Esophagus mucosa (tissue), 1 donor: ENCODE measurements at places on chromosomes 1 and 21.
A peak's percentile ranks its signal among the peaks of the same experiment; 100 is the strongest.

GRCh38 chr1:4488018-4488417, 166.4 kb upstream of the AJAP1 start:
- ATAC-seq = no peak

- no peak for ATAC-seq
These were observed 64.3 kb downstream of the NIBAN1 start for GRCh38 chr1:184910005-184910404.

DNA sequence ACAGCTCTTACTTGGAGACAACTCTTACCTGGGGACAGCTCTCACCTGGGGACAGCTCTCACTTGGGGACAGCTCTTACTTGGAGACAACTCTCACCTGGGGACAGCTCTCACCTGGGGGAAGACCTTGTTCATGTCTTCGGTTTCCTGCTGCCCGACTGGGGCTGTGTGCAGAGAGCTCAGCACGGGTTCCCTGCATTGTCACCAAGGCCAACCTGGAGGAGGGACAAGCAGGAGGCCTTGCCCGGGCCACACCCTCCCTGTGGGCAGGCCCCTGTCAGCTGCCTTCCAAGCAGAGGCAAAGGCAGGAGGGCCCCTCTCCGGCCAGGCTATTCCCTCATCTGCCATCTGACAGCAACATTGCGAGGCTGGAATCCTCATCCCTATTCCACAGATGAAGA, at the start of gene LDLRAD1:
TSS of gene LDLRAD1 (minus strand) at position 208 of the 400 bp plus-strand sequence. CDS start at position 134, 74 bp downstream.
- ATAC-seq = peak; percentile 44

GRCh38 chr1:19339214-19339861, 27.2 kb downstream of the SLC66A1 start:
- no peak for ATAC-seq

DNA sequence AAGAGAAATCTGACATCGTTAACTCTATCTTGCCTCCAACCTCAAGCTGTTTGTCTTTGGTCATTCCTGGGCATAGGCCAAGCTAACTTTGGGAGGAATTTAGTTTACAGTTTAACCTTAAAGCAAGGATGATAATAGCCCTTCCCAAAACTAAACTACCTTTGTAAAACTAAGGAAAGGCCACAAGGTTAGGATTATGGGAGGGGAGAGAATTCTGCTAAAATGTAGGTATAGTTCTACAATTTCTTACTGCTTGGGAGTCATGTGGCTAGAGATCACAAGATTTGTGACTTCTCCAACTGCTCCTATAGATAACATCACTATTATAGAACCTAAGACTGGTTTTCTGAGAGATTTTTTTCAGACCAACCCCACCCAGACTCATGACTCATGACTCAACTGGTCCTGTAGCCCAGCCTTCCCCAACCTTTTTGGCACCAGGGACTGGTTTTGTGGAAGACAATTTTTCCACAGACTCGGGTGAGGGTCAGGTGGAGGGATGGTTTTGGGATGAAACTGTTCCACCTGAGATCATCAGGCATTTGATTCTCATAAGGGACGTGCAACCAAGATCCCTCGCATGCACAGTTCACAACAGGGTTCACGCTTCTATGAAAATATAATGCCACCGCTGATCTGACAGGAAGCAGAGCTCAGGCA, 70.7 kb upstream of the MUTYH start:
- ATAC-seq = peak; percentile 89

DNA sequence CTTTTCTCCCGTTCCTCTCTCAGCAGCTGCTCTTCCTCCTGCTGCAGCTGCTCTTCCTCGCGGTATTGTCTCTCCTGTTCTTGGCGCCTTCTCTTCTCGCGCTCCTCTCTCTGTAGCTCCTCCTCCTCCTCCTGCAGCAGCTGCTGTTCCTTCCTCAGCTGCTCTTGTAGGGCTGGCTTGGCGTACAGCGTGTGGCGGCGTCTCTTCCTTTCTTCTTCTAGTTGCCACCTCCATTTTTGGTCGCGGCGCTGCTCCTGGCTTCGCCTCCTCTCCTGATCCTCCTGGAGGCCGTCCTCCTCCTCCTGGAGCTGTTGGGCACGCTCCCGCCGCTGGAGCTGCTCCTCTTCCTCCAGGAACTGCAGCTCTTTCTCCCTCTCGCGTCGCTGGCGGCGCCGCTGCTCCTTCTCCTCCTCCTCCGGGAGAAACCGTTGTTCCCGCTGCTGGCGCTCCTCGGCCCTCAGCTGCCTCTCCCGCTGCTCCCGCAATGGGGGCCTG, 4.8 kb downstream of the TCHH start:
- peak; percentile 39 for ATAC-seq

DNA sequence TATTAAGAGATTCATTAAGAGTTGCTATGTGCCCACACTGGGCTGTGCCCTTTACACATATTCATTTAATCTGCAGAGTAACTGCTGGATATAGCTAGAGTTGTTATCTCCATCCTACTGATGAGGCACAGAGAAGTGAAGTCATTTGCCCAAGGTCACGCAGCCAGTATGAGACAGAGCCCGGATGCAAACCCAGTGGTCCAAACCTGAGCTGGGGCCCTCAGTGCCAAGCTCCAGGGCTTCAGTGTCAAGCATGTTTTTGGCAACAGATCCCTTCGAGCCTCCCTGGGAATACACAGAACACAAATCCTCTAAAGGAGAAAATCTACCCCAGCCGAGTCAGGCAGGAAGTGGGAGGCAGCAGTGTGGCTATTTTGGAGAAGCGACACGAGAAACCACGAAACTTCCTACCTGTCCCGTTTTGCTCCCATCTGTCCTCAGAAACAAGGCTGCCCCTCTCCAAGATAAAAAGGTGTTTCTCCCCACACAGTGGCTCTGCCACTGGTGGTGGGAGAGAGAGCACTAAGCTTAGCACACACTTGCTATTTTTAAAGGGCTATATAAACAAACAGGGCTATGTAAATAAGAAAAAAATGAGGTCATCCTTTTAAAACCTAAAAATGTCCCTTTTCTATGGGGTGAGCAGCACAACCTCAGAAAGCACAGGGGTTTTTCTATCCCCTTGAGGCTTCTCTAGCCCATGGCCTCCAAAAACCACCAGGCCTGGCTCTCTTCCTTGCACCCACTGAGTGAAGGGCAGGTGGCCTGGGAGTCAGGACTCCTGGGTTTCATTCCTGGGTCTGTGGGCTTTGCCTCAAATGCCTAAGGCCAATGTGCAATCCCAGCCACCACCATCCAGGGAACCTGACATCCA, 138.6 kb upstream of the EDN2 start:
- no peak for ATAC-seq

DNA sequence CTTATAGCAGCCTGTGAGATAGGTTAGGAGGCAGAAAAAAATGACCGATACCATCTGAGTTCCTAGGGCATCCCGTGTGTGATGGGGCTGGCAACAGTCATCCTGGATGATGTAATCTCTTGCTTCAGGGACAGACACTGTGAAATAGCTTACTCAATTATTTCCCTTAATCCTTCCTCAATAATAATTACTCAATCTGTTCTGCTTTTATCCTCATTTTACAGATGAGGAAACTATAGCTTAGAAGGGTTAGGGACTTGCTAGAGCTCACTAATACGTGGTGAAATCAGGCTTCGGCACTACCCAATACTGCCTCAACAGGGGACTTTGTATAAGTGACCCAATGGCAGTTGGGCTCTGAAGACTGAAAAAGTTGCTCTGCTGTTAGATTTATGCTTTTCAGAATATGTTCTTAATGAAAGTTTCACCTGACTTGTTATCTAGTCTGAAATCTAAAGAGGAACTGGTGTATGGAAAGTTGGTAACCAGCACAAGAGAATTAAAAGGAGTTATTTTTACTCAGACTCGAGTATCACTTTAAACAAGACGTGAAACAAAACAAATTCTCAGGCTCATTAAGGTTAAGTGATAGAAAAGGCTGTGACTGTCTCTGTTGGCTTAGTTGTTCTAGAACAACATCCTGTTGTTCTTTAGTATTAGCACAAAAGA, 14.4 kb downstream of the CD55 start:
- ATAC-seq = peak; percentile 79

GRCh38 chr1:203899869-203900714, 38.7 kb downstream of the SNRPE start:
- ATAC-seq = no peak

- no peak for ATAC-seq
These were observed 247.0 kb downstream of the PTBP2 start for GRCh38 chr1:96968541-96968940.

DNA sequence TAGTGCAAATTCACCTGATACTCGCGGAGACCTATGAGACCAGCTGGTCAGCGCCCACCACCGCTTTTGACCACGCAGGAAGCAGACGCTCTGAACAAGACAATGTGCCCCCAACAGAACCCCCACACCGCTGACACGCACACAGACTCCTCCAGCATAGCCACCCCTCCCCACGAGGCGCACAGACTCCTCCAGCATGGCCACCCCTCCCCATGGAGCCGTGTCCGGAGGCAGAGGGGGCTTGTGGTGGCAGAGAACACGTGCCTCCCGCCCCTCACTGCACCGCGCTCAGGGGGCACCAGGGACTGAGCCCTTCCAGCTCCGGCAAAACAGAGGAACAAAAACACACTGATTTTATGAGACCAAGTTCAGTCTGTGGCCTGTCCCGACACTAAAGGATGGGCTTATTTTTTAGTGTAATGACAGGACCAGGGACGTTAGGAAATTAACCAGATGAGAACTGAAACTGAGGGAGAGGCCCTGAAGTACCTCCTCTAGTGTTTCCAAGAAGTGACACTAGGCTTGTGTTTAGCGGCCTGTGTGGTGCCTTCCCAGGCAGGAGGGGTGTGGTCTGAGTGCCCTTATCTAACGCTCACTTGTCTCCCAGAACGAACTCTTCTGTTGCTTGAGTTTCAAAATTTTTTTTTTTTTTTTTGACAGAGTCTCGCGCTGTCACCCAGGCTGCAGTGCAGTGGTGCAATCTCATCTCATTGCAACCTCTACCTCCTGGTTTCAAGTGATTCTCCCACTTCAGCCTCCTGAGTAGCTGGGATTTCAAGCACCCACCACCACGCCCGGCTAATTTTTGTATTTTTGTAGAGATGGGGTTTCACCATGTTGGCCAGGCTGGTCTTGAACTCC, 10.0 kb upstream of the AGPAT3 start:
- ATAC-seq = no peak

DNA sequence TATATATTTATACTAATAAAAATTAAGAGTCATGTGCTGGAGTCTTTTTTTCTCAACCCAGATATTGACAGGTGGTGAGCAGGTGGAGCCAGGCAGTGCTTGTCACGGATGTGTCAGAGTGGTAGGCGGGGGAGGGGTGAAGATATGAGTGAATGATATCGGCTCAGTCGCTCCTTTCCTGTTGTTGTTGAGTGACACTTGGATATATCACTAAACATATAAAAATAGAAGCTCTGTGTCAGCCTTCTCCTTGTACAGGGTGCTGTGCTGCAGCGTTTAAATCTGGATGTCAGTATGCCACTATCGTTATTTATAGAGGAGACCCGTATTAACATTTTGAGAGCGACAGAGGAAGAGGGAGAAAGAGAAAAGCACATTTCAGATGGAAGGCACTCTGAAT, 339.6 kb downstream of the NUF2 start:
- ATAC-seq = no peak

GRCh38 chr1:4698911-4699310, 44.5 kb downstream of the AJAP1 start:
- ATAC-seq = no peak

- ATAC-seq = no peak
These were observed 2.7 kb downstream of the AMPD2 start for GRCh38 chr1:109622137-109622892.

DNA sequence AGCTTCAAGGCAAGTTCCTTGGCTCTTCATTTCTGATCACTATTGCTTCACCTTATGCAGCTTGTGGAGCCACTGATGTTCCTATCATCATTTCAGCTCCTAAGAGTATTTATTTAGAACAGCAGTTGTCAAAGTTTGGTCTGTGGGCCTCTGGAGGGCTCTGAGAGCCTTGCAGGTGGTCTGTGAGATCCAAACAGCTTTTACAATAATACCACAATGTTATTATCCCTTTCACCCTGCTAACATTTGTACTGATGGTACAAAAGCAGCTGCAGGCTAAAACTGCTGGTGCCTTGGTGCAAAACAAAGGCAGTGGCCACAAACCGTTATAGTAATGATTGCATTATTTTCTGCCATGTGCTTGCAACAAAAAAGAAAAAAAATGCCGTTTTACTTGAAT, 33.8 kb downstream of the PATJ start:
- ATAC-seq = no peak

GRCh38 chr1:204544321-204544720, 28.1 kb downstream of the MDM4 start:
- ATAC-seq = no peak

GRCh38 chr1:199667089-199667488, 360.4 kb upstream of the NR5A2 start:
- no peak for ATAC-seq
